Activated CD4-positive, alpha-beta T cell treated with anti-CD3 and anti-CD28 coated beads, Interleukin-2, amount 50 U/mL, for 16 hours (primary cell): ENCODE measurements at places on chromosomes 2 and 18.

- no peak for DNase-seq
Observed at GRCh38 chr2:157876786-157877138, 632 bp upstream of the ACVR1 start.

DNA sequence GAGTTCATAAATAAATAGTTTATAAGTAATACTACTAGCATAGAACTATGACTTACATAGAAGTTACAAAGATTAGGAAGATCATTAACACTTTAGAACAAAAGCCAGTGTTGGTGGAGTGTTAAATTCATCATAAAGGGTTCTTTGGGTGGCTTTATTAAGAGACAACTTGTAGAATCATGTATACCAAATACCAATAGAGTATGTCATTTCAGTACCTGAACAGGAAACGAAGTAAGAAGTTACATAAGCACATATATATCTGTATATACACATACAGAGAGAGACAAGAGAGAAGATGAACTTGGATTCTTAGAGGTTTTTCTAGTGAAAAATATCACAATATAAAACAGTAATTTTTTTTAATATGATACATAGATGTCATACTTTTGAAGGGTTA, 82.5 kb upstream of the OTX1 start:
- DNase-seq, result peak; percentile 10

DNA sequence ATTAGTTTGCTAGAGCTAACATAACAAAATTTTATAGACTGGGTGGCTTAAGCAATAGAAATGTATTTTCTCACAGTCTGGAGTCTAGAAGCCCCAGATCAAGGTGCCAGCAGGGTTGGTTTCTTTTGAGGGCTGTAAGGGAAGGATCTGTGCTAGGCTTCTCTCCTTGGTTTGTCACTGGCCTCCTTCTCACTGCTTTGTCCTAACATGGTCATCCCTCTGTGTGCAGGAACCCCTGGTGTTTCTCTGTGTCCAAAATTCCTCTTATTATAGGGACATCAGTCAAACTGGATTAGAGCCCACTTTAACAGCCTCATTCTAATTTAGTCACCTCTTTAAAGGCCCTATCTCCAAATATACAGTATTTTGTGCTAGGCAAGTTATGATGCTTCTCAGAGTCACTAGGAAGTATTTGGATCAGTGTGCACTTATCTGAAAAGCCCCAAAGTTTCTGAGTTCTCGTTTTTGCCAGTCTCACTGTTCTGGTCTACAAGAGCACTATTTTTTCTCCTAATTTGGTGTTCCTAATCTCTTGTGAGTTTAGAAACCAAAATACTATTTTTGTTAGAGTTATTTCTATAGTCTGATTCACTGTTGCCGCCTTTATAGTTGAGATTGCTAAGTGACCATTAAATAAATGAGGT, 29.0 kb downstream of the ZC3H6 start:
- no peak for DNase-seq

DNA sequence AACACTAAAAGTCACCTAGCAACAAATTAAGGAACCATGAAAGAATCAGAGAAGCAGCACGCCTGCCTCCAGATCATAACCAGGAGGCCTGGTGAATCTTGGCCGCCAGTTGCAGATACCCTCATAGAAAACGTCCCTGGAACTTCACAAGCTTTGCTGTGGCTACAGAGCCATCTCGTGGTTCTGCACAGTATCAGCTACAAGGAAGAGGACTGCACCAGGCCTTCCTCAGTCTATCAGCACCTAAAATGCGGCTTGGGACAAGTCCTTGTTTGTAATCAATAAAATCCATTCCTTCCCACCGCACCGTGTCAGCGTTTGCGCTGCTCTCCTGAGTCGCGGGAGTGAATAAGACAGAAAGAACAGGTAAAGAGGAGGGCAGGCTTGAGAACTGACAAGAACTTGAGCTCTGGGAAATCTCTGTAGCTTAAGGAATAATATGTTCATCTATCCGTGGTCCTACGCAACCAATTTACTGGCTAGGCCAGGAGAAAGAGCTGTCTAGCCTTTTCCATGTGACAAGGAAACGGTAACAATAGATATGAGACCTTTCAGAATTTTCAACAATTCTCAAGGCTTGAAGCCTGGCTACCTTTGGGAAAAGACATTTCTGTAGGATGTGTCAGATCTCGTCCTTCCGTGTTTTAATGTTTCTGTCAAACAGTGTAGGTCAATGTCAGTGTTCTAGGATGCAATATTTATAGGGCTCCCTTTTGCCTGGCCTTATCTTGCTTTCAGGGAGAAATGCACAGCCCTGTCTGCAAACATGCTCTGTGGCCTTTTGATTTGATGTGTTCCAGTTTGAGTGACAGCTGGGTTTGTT, 128.5 kb upstream of the RAB12 start:
- DNase-seq, result no peak

- no peak for DNase-seq
Observed at GRCh38 chr2:164053021-164053420, 317.2 kb upstream of the FIGN start.

- DNase-seq, result no peak
Observed at GRCh38 chr2:181623159-181623558, 33.7 kb downstream of the CERKL start.

DNA sequence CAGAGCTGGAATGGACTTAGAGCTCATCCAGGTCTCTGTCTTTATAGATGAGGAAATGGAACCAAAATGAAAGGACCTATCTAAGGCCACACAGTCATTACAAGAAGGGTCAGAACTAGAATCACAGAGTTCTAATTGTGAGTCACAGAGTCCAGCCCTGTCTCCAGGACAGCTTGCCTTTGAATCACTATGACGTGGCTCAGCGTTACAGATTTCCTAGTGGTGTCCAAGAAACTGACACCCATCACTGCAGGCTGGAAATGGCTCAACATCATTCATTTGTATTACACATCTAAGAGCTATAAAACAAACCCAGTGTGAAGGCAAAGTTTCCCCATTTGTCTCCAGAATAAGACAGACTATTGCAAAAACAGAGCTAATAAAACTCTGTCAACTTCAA, 164.3 kb upstream of the SIX2 start:
- no peak for DNase-seq

DNA sequence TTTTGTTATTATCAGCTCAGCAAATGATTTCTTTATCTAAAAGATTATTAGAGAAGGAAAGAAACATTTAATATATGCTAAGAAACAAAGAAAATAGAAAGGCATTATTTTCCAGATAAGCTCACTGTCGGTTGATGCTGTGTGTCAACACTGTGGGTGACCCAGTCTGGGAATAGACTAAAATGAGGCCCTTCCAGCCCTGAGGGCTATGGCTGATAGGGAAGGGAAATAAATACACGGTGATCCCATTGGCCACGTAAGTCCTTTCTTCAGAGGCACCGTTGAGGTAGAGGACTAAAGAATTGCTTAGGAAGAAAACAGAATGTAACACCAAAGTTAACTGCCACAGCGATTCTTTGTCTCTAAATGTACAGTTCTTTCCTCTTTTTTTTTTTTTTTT, 1.8 kb downstream of the ABCB11 start:
- DNase-seq, result no peak

- no peak for DNase-seq
Observed at GRCh38 chr2:216497382-216498069, 1.1 kb upstream of the RPL37A start.

- no peak for DNase-seq
Observed at GRCh38 chr2:144567745-144568144, 47.8 kb upstream of the ZEB2 start.

- DNase-seq, result no peak
Observed at GRCh38 chr2:230455005-230455684, 39.1 kb downstream of the SP100 start.

- DNase-seq, result peak; percentile 82
Observed at GRCh38 chr2:30231212-30231995, at the start of gene LBH. LBH (plus strand) TSS chr2:30231534; CDS start chr2:30231739, 205 bp downstream.

GRCh38 chr2:205539603-205540002, 142.7 kb upstream of the NRP2 start:
- DNase-seq, result no peak

DNA sequence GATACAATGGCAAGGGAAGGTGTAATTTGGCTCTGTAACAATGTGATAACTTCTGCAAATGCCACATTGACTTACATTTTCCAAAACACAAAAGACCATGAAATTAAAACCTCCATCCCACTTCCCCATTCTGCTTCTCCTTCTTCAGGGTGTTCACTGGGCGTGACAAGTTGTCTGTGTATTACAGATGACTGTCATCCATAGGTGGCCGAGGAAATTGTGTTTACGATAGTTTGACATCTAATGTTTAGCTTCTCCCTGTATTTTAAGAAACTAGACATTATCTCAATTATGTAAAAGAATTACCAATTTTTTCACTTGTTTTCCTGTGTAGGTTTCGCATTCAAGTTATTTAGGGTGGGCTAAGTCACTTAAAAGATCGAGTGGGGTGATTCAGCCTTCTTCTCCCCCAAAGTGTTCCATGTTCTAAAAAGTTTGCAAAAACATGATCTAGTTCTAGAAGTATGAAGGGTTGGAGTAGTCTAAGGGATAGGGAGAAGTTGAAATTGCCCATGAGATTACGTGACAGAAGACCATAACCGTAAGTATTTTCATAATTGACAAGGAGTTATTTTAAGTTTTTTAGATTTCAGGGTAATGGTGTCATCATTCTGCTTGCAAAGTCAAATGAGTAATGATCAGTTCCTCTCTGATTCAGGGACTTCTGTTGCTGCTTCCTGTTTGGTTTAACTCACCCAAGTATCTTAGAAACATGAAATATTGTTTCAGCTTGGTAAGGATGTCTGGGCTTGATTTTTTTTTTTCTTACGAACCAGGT, 25.2 kb upstream of the CYTIP start:
- peak; percentile 91 for DNase-seq

GRCh38 chr2:223470602-223471001, 131.6 kb downstream of the SCG2 start:
- DNase-seq, result no peak

DNA sequence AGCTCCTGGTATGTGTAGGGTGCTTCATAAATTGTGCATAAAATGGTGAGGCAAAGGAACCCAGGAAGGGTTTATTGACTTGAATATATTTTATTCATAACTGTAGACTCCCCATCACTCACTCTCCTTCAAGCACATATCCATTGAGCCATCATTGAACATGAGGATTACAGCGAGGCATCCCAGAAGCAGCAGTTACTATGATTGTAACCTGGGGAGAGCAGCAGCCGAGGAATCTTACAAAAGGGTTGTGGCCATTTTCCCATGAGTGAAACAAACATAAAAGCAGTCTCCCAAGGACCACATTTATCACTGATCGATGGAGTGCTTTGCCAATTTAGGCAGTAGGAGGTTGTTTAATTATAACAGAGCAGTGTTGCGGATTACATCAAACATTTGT, 183.4 kb downstream of the NCK2 start:
- no peak for DNase-seq

- DNase-seq, result no peak
Observed at GRCh38 chr2:80053522-80054345, 250.8 kb downstream of the LRRTM1 start.

DNA sequence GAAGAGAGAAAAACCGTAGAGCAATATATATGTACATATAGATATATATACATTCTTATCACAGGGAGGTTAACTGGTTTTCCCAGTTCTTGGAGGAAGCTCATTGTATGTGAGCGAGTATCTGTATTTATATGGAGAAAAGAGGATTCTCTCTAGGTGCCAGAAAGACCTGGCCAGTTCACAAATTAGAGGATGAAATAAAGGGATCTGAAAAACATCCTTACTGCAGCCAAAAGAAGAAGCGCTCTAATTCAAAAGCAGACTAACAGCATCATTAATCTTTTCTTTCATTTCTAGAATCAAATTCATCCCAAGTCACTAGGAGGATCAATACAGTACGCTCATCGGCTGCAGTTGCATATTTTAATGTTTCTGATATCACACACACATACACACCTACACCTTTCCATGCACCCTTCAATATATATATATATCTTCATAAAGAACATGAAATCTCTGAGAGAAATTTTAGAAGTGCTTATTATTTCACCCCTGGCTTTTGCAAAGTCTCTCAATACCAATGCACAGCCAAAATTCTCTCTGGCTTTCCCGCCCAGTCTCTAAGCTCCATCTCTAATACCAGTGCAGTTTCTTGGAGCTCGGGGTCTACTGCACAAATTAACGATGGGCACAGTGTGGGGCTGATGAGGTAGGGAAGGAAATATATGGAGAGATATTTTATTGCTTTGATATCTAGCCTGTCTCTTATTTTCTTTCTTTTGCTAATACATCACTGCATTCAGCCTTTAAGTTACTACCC, 731 bp downstream of the NRXN1 start:
- DNase-seq, result no peak

DNA sequence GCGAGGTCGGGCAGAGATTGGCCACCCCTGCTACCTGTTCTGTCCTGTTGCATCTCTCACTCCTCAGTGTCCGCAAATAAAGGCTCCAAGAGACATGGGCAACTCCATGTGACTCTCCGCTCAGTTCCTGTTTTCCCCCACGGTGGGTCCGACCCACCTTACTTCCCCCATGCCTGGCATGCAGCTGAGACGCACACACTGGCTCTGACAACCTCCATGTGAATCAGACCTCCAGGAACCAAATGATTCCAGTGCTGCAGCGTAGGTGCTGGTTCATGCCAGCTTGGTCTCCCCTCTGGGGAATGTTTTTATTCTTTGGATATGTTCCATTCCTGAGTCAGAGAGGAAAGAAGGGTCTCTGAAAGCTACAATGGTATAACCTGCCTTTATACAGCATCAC, 221.5 kb downstream of the SH3RF3 start:
- DNase-seq, result no peak

DNA sequence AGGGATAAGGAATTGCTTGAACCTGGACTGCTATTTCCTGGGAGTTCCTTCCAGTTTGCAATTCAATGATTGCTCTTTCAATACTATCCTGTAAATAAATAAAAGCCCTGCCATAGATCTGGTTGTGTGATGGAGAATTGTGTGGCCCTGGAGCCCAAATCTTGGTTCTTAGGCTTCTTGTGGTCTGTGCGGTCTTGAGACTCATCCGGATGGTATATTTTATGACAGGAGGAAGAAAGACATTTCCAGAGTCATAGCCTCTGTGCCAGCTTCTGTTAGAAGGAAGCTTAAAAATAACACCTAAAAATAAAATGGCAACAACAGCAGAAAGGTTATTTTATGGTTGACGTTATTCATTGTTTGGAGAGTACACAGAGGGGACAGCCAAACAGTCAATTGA, 137.7 kb downstream of the ABCA12 start:
- DNase-seq, result no peak
